ENCODE measurements at places on chromosomes 4 and X.

- no peak for DNase-seq
These were observed 55.0 kb downstream of the MRPL1 start for GRCh38 chr4:77917601-77918000.

DNA sequence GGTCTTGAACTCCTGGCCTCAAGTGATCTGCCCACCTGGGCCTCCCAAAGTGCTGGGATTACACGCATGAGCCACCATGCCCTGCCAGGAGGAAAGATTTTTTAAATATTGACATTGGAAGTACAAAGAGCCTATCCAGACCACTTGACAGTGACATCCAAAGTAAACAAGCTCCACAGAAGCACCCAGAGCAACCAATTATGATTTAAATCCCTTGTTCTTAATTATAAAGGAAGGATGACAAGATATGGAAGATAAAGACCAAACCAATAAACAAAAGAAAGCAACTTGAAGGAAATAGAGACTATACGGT lies 27.7 kb upstream of the RPL34 start:
- DNase-seq, result no peak

DNA sequence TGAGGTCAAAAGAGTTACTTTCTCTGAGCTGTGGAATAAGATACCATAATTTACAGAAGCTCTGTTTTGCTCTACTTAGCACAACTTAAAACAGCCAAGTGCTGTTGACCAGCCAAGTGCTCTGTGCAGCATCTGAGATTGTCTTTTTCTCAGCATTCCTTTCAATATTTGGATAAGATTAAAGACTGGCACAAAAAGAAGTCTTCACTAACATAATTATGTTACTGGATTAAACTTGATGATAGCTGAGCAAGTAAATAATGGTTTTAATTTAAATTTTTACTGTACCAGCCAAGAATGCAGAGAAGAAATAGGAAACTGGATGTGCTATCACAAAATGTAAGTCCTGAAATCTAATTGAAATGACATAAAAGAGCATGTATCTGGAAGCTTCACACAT lies 60.4 kb downstream of the NPY2R start:
- no peak for DNase-seq

GRCh38 chr4:40289366-40290188 lies 45.6 kb upstream of the CHRNA9 start:
- DNase-seq, result no peak

- no peak for DNase-seq
These were observed 10.8 kb upstream of the AFAP1 start for GRCh38 chr4:7950301-7951092.

GRCh38 chr4:26181616-26182015 lies 139.2 kb upstream of the RBPJ start:
- no peak for DNase-seq

GRCh38 chr4:73345399-73345975 lies 58.6 kb upstream of the ALB start:
- DNase-seq, result no peak

GRCh38 chr4:34250562-34250961 lies 1993.8 kb downstream of the ARAP2 start:
- DNase-seq, result no peak

DNA sequence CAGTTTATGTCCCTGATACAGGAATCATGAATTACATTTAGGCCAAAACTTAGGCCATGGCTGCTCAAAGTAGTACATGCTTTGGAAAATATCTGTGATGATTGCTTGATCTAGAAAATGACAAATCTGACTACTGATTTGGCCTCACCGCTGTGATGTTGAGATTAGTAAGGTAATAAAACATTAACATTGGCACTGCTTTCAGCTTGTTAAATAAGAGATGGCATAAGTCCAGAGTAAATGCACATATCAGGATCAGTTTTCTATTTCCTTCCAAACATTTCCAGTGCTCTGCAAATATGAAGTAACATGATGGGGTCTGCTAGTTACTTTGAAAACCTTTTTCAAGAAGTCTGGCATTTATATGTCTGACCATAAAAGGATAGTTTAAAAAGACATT lies 687.3 kb upstream of the ACTRT1 start:
- no peak for DNase-seq

DNA sequence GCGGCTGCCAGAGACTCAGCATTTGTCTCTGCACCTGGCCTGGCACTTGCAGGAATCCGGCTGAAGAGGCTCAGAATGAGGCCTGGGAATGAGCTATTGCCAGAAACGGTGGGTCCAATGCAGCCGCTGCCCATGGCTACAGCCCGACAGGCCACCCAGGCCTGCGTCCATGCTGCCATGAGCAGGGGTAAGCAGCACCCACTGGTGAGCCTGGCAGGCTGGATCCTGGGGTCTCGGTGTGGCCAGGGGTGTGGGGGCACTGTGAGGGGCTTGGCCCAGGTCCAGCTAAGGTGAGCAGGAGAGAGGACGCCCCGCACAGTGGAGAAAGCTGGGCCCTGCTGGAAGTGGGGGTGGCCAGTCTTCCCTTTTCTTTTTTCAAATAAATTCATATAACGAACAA lies 60.3 kb upstream of the MXD4 start:
- DNase-seq, result no peak

DNA sequence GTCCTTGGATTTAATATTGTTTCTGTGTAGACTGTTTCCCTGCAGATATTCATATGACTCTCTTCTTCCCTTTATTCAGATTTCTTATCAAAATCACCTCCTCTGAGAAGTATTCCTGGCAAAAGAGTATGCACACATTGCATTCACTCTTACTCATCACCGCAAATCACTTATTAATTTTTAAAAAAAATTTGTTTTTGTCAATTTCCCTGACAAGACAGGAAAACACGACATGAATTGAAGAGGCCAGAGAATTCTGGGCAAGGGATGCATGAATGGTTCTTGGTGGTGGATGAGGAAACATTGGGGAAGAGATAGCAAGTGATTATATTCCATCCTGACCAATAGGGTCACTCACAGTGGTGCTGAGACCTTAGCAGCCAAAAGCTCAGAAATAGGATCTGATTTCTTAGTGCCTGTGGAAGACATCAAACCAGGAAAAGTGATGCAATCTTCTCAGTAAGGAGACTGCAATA lies 522.5 kb upstream of the AGA start:
- DNase-seq, result no peak

- no peak for DNase-seq
These were observed at the start of gene FAM13A for GRCh38 chr4:89056953-89057398. FAM13A (minus strand) TSS chr4:89057185; CDS start chr4:89056964, 221 bp downstream.

GRCh38 chr4:133157460-133158160 lies 8.5 kb downstream of the PCDH10 start:
- DNase-seq, result no peak

- no peak for DNase-seq
These were observed 48.2 kb downstream of the PPEF1 start for GRCh38 chrX:18755651-18756050.

- DNase-seq, result no peak
These were observed 5.4 kb upstream of the SORBS2 start for GRCh38 chr4:185817403-185817818.

- no peak for DNase-seq
These were observed 3.7 kb downstream of the SMS start for GRCh38 chrX:21944136-21944615.

- no peak for DNase-seq
These were observed 179.0 kb downstream of the SCFD2 start for GRCh38 chr4:53186714-53187358.

- no peak for DNase-seq
These were observed 8.1 kb downstream of the DOK7 start for GRCh38 chr4:3471098-3471760.

GRCh38 chr4:183337833-183338232 lies 15.6 kb upstream of the CLDN24 start:
- DNase-seq, result no peak

DNA sequence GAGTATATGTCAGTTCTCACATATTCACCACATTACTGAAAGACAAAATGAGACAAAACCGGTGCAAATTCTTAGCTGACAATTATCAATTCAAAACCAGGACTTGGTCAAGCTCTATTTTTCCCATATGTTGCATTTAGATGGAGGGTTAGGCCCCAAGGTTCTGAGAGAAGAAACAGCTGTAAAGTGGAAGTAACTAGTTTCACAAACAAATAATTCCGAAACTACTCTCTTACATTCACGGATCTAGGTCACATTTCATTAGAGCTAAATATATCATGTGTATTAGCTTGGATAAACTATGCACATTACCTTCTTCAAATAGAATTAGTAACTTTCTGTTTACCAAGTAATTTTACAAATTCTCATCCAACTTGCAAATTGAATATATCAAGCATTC lies 3.7 kb upstream of the GABRA2 start:
- no peak for DNase-seq

- no peak for DNase-seq
These were observed 39.8 kb downstream of the VCX3B start for GRCh38 chrX:8504451-8504850.

- peak; percentile 50 for DNase-seq
These were observed at the start of gene BEX2 for GRCh38 chrX:103310555-103311398. BEX2 (minus strand) TSS chrX:103310990; CDS start chrX:103309976, 1,014 bp downstream.

DNA sequence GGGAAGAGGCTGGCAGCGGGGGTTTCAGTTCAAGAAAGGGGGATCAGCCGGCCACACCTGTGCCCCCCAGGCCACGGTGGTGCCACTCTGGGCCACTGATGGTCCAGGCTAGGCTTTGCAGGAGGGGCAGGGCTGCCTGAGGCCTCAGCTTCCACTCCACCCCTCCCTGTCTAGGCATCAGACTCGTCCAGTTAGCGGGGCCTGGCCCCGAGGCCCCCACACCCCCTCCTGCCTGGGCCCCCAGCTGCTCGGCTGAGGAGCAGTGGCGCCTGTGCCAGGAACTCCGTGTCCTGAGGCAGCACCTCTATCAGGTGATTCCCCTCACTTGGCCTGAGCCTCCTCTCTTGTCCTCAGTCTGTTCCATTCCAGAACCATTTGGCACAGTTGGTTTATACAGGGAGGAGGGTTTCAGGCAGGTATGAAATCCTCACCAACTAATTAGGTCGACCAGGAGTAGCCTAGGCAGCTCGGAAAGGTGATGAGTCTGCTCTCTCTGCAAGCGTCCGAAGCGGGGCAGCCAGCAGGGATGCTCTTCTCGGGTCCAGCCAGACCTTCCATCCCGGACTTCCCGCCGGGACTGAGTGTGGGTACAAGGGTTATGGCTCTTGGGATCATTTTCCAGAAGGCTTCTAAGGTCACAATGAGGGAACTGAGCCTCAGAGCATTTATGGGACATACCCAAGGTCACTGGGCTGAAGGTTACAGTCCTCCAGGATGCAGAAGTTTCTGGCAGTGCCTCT lies 2.1 kb downstream of the NSG1 start:
- DNase-seq, result no peak

DNA sequence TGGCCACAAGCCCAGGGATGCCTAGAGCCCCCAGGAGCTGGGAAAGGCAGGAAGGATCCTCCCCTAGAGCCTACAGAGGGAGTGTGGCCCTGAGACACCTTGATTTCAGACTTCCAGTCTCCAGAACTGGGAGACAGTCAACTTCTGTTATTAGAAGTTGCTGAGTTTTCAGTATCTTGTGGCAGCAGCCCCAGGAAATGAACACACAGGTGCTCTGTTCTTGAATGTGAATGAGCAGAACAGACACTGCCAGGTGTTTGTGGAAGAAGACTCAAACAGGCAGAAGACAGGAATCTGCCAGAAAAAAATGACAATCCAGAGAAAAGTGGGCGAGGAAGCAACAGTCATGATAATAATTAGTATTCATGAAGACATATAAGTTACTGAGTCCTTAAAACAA lies 64.5 kb upstream of the STS start:
- no peak for DNase-seq

DNA sequence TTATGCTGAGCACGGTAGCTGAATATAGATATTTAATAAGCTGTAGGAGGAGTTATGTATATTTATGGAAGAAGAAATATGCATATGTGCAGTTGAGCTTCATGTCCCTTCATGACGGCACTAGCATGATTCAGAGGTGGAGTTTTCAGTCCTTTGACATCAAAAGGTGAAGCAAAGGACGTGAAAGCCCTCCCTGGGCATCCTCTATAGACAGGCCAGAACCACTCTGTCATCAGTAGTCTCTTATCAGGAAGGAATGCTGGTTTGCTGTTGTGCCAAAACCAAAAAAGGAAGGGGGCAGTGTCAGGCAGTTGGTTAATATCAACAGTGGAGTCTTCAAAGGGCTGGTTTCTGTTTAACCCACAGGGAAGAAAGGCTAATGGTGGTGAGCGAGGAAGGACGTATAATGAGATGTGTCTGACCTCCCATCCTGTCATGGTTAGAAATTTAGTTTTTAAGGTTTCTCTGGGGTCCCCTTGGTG lies 23.5 kb upstream of the IL2 start:
- DNase-seq, result no peak

DNA sequence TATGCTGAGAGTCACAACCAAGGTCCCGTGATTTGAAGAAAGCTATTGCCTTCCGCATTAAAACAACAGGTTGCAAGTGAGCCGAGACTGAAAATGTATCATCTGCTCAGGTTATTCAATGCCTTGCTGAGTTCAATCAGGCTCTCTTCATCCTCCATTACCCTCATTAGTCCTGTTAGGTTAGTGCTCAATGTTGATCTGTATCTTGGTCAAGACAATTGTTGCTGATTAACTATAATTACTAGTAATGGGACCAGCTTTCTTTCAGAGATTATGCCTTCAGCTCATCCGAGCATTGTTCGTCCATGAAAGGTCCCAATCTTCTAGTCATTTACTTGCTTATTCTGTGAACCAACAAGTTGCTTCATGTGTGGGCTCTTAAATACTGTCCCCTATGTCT lies 534.6 kb upstream of the FAM241A start:
- DNase-seq, result no peak

- DNase-seq, result no peak
These were observed 3.7 kb upstream of the NR3C2 start for GRCh38 chr4:148445860-148446330.

DNA sequence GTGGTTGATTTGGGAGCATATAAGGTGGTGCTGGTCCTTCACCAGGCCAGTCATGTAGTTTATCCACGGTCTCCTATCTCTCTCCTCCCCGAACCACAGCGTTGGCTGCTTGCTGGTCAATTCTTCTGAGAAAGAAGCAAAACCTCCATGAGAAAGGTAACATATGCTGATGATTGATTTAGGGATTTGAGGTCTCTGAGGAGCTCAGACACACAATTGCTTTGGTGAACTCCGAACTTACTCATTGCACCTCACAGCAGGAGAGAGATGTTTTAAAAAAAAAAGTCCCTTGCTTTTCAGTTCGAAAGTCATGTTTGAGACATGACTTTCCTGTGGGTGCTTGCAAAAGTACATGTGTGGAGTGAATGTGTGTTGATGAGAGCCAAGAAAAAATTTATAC lies 100.2 kb downstream of the TSPAN7 start:
- DNase-seq, result no peak

- DNase-seq, result no peak
These were observed 493.7 kb downstream of the MAGEE1 start for GRCh38 chrX:76921176-76921575.

- no peak for DNase-seq
These were observed 1109.0 kb upstream of the IGFBP7 start for GRCh38 chr4:58219179-58219578.

GRCh38 chr4:70508801-70509200 lies 9.6 kb upstream of the AMTN start:
- DNase-seq, result no peak

Data from stimulated activated CD8-positive, alpha-beta memory T cell treated with anti-CD3 and anti-CD28 coated beads, Interleukin-7, amount 100 ng/mL, for 1 hour (primary cell).